ENCODE measurements at places on chromosomes 2 and 18. TPM values are rescaled to one million over a fixed set of nuclear protein-coding genes. Genes with fewer than 3 reads are reported as not detected.

Gene TTN
- polyA plus RNA-seq = 1.1 TPM

Gene NOSTRIN
- 8.1 TPM for polyA plus RNA-seq

Gene CKAP2L
- polyA plus RNA-seq = 1.0 TPM

- DNase-seq = peak; percentile 9
These were observed 12.1 kb upstream of the ARHGEF4 start for GRCh38 chr2:130824492-130825061.

GRCh38 chr2:221343524-221343923 is 228.6 kb downstream of the EPHA4 start:
- no peak for DNase-seq

Gene NFE2L2
- 91.7 TPM for polyA plus RNA-seq

Gene CAPN13
- polyA plus RNA-seq = 0.25 TPM

DNA sequence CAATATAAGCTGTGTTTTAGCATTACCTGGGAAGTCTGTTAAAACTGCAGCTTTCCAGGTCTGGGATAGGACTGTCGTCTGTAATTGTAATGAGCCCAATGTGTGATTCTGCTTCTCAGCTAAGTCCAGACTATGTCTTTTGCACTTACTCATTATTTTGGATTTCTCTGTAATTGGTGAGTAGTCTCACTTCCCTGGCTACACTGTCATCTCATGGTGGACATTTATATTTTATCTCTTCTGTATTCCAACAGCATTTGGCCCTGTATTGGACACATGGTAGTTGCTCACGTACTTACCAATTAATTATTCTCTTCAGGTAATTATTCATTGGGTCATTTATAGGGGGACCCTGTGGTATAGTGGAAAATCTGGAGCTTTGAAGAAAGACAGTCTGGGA is 28.0 kb downstream of the LHCGR start:
- DNase-seq = no peak

Gene GAREM1
- polyA plus RNA-seq = 1.5 TPM

DNA sequence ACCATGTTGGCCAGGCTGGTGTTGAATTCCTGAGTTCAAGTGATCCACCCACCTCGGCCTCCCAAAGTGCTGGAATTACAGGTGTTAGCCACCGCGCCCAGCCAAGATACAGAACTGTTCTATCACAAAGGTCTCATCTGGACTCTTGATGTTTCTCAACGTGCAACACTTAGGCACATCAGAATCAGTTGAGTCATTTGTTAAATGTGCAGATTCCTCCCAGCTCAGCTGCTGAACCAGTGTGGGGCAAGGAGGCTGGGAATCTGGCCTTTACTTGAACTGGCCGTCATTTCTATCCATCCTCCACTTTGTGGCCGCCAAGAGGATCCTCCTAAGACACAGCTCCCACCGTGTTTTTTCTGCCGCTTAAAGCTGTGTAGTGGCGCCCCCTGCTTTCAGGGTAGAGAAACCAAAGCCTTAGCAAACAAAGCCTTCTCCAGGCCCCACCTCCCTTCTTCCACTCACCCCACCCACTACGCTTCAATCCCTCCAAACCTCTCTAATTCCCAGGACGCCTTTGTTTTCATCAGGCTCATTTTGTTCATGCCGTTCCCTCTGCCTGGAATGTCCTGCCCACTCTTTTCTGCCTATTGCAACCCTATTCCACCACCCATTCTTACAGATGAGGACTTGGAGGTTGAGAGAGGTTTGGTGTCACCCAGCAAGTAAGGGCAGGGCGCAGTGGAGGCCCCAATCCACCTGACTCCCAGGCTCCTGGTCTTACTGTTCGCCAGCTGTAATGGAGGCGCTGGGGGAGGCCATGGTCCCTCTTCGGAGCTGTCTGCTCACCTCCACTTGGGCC is 776 bp upstream of the SPEG start:
- DNase-seq = no peak

DNA sequence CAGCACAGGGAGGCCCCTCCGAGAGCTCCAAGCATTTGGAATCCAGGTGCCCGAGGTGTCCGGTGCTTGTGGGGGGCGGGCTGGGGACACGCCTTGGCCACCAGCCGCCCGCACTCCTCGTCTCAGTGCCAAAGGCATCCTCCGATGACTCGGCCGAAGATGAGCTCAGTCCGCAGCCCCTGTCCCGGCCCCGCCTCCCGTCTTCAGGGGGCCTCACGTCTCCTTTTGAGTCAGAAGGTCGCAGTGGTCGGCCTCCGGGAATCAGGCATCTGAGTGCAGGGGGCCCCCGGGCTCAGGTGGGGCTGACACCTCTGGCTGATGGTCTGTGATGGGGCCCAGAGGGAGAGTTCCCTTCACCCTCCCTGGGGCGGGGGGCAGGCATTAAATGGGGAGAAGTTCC is 74.8 kb downstream of the NFATC1 start:
- no peak for DNase-seq

- no peak for DNase-seq
These were observed 267.4 kb downstream of the LNPK start for GRCh38 chr2:175734686-175735085.

DNA sequence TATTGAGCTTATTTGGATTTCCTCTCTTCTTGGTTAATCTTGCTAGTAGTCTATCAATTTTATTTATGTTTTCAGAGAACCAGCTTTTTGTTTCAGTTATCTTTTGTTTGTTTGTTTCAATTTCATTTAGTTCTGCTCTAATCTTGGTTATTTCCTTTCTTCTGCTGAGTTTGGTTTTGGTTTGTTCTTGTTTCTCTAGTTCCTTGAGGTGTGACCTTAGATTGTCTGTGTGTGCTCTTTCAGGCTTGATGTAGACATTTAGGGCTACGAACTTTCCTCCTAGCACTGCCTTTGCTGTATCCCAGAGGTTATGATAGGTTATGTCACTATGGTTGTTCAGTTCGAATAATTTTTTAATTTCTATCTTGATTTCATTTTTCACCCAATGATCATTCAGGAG is 141.6 kb downstream of the ZNF236 start:
- no peak for DNase-seq

- DNase-seq = no peak
These were observed 9.8 kb downstream of the NR4A2 start for GRCh38 chr2:156322686-156323231.

Gene DSG1
- 3.7 TPM for polyA plus RNA-seq

Gene HOXD3
- polyA plus RNA-seq = 0.82 TPM

- DNase-seq = peak; percentile 29
These were observed 76.4 kb upstream of the TTC39C start for GRCh38 chr18:23938043-23938756.

Gene GPR148
- 0.05 TPM for polyA plus RNA-seq

Measured in thymus (tissue), 14 donors.